ENCODE measurements at places on chromosomes 2 and 18.

DNA sequence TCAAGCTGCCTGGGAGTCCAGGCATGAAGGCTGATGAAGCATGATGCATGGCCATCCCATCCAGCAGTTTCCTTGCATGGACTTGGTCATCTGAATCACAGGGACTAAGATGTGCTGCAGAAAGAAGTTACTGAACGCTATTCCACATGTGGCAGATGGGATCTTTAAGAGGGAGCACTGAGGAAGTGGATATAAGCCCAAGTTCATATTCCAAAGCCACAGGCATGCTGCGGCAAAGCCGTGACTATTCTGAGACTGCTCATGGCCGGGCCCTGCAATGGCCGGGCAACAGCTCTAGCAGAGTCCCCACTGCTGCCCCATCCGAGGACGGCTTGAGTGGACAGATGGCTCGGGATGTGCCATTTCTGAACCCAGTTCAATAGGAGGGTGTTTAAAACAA is 61.5 kb downstream of the STPG4 start:
- DNase-seq: no peak

DNA sequence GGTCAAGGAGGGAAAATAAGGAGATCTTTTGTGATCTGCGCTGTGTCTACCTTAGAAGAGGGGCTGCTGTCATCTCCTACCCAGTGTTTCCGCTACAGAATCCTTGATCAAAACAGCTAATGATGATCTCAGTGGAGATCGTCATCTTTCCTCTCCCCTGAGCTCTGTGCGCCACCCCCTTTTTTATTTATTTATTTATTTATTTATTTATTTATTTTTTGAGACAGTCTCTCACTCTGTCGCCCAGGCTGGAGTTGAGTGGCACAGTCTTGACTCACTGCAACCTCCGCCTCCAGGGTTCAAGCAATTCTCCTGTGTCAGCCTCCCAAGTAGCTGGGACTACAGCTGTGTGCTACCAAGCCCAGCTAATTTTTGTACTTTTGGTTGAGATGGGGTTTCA is 55.5 kb downstream of the SERTAD2 start:
- no peak for DNase-seq

DNA sequence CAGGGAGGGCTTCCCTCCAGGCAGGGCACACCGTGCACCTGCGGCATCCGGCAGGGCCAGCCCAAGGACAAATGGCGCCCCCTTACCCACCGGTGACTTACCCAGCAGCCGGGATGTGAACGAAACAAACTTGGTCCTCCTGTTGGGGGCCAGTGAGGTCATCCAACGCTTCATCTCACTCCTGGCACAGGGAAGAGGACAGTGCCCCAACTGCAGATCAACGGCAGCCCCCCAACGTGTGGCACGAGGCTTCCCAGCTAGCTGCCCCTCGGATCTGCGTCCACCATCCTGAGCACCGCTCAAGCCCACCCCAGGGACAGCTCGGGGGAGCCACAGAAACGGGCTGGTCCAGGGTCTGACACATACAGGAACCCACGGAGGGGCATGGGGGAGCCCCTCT is 12.0 kb downstream of the SNORC start:
- DNase-seq: no peak

GRCh38 chr2:24971286-24971535 is 544 bp downstream of the DNAJC27 start:
- DNase-seq: peak; percentile 54

DNA sequence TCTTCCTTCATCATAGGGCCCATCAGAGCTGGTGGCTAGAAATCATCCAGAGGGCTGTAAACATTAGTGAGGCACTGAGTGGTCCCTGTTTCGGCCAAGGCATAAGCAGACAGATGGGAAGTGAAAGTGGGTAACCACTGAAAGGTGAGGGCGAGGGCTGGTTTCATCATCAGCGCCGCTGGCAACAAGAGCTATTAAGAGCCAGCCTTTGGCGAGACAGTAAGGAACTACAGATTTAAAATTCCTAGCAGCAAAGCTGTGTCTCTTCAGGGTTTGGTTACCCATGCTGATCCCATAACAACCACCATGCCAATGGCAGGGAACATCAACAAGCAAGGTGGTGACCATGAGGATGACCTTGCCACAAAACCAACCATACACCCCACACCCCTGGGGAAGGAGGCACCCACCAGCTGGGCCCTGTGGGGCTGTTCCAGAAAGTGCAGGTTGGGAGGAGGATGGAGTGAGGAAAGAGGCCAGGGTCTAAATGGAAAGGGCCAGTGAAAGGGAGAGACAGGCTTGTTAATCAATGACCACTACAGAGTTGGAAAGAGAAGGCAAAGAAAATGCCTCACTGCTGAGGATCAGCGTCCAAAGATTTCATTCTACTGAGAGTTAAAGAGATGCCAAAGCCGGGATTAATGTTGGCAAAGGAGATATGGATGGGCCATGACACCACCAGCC is 9.0 kb upstream of the SLC20A1 start:
- DNase-seq: no peak
